ENCODE measurements at places on chromosomes 2 and 18.

- DNase-seq, result no peak
Measured at GRCh38 chr2:139876321-139876720, 1096.1 kb upstream of the NXPH2 start.

GRCh38 chr2:33583194-33583938 is 15.7 kb downstream of the FAM98A start:
- DNase-seq, result peak; percentile 80

DNA sequence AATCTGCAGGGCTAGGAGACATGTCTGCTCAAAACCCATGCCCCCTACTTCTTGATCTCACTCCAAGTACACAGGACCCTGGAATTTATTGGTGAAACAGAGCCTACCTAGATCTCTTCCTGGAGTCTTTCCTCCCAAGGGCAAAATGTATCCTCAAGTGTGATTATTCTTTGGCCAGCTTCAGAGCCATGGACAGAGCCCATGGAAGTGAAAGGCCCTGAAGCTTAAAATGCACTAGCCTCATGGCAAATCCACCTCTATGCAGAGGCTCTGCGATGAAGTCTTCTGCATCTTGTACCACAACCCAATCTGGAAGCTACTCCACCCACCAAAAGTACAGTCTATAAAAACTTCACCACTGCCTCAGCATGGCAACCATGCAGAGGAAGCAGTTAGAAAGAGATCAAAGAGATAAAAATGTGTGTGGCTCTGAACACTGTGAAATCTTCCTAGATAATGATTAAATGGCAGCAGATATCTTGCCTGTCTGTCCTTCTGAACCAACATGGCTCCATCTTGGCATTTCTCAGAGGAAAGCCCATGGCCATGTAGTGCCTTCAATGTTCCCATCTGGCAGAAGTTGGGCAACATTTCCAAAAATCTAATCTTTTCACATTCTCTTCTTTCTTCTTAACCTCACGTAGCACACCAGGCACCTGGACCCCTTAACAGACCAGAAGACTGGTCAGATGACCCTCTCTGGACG is 142.9 kb upstream of the KLF7 start:
- DNase-seq, result peak; percentile 50

DNA sequence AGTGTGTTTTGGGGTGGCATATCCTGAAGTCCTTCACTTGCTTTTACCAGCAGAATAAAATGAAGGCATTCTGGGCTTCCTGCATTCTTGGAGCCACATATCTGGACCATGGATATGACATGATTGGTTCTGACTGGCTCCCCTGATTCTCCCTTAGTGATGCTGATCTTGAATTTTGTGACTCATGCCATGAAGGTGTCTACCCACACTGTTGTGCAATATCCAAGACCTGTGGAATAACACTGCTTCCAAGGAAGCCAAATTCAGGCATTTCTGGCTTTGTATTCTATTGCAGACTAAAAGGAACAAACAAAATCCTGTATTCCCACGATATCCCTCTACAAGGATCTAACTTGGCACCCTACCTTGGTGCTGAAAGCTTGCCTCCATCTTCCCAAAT is 125.8 kb downstream of the LYPD6B start:
- no peak for DNase-seq

- DNase-seq, result no peak
Measured at GRCh38 chr18:25658476-25658875, 306.5 kb upstream of the ZNF521 start.

DNA sequence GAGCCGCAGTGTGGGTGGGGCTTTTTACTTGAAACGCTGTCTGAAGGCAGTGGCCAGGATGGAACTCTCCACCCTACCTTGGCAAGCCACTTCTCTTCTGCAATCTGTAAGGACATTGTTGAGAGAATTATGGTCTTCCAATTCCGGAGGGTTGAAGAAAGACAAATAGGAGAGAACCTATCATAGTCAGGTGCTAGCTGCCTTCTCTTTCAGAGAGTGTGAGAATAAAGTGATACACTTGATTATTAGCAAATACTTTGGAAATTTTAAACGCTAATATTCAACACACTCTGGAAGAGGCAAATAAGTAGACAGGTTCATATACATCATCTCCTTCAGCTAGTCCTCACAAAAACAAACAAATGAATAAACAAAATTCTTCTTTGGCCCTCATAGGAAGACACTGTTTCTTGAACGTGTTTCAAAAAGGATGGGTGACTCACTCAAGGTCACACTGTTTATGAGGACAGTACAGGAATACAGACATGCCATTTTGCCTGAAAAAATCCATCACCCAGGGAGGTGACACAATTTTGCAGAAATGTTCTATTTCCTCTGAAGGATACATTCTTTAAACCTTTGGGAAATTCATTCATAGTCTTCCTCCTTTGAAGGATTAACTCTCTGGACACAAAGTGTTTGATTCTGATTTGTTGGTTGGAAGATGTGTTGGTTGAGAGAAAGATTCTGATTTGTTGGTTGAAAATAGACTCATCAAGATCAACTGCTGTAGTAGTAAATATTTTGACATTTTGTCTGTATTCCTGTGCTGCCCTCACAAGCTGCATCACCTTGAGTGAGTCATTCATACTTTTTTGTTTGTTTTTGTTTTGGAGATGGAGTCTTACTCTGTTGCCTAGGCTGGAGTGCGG is 2.2 kb upstream of the IL1RN start:
- DNase-seq, result no peak

GRCh38 chr18:79905389-79905911 is 46.0 kb downstream of the SLC66A2 start:
- DNase-seq, result no peak

GRCh38 chr2:197211881-197212342 is 98.7 kb downstream of the ANKRD44 start:
- no peak for DNase-seq

GRCh38 chr2:35787302-35788031 is 568.1 kb upstream of the CRIM1 start:
- DNase-seq, result peak; percentile 13
